ENCODE measurements at places on chromosomes 11 and 22.

GRCh38 chr11:80330264-80330663 is 889.4 kb upstream of the TENM4 start:
- no peaks in the 10 kb centered on the region for H3K36me3 ChIP-seq
- H3K4me3 ChIP-seq, result no peak overlapping the region
- no peaks in the 10 kb centered on the region for H3K4me1 ChIP-seq
- no peak for DNase-seq
- no peak overlapping the region for H3K27ac ChIP-seq
- H3K27me3 ChIP-seq, result no peaks in the 10 kb centered on the region

DNA sequence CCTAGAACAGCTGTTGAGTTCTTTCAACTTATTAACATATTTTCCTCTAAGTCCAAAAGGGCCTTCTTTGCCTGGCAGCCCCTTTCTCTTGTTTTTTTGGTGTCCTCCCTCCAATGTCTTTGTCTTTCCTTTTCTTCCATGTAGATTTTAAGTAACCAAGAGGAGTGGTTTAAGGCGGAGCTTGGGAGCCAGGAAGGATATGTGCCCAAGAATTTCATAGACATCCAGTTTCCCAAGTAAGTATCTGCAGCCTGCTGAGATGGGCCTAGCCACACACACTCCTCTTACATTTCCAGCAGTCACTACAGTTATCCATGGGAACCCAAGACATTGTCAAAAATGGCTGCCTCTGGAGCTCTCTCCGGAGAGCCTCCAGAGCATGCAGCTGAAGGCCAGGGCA is 4.5 kb upstream of the TMA7B start:
- peaks cover 68% of the 10 kb centered on the region for H3K36me3 ChIP-seq
- no peak overlapping the region for H3K27ac ChIP-seq
- H3K27me3 ChIP-seq, result no peaks in the 10 kb centered on the region
- no peak overlapping the region for H3K4me3 ChIP-seq
- no peak for DNase-seq

DNA sequence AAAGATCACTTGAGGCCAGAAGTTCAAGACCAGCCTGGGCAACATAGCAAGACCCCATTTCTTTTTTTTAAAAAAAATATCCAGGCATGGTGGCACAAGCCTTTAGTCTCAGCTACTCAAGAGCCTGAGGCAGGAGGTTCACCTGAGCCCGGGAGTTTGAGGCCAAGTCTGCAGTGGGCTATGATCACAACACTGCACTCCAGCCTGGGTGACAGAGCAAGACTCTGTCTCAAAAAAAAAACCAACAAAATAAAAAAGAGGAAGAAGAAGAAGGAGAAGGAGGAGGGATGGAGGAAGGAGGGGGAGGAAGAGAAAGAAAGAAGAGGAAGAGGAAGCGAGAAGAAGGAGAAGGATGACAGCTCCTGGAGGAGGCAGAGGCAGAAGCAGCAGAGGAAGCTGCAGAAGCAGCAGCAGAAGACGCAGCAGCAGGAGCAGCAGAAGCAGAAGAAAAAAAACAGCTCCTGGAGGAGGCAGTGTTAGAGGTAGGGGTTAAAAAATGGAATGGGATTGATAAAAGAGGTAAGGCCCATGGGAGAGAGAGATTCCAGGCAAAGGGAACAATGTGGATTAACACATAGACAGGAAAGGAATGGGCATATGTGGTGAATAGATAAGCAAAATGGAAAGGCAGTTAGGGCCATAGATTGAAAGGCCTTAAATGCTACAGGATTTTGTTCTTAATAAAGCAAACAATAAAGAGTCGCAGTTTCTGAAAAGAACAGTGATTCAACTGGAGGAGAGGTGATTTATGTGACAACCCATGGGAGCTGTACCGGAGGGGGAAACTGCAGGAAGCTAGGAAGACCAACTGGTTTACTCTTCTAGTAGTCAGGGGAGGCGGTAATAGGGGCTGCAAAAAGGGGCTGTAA is 10.9 kb downstream of the PRCP start:
- H3K4me1 ChIP-seq, result no peaks in the 10 kb centered on the region
- H3K27ac ChIP-seq, result no peak overlapping the region
- DNase-seq, result no peak
- no peaks in the 10 kb centered on the region for H3K36me3 ChIP-seq
- no peaks in the 10 kb centered on the region for H3K27me3 ChIP-seq
- no peak overlapping the region for H3K4me3 ChIP-seq

GRCh38 chr22:21054046-21054713 is 8.4 kb downstream of the LRRC74B start:
- H3K36me3 ChIP-seq, result no peaks in the 10 kb centered on the region
- H3K27me3 ChIP-seq, result no peaks in the 10 kb centered on the region
- no peak overlapping the region for H3K4me3 ChIP-seq
- H3K4me1 ChIP-seq, result peaks cover 20% of the 10 kb centered on the region
- no peak for DNase-seq

DNA sequence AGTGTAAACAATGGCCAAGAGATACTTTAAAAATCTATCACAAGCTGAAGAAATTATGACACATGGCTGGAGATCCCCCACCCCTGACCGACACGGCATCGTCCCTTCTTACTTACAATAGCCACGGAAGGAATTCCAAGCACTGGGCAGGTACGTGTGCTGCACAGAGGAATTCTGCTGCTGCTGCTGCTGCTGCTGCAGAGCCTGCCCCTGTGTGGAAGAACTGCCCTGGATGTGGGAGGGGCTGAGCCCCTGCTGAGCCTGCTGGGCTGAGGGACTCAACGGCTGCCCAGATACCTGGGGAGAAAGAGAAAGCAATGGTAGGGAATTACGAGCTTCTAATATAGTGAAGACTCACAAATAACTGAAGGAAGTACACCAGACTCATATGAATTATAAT is 15.0 kb upstream of the NFRKB start:
- no peak overlapping the region for H3K27ac ChIP-seq
- no peak for DNase-seq
- H3K4me3 ChIP-seq, result no peak overlapping the region
- H3K4me1 ChIP-seq, result no peaks in the 10 kb centered on the region
- peaks cover 19% of the 10 kb centered on the region for H3K36me3 ChIP-seq
- H3K27me3 ChIP-seq, result no peaks in the 10 kb centered on the region

- no peak overlapping the region for H3K4me3 ChIP-seq
- no peak for DNase-seq
- no peak overlapping the region for H3K27ac ChIP-seq
- no peaks in the 10 kb centered on the region for H3K27me3 ChIP-seq
- H3K36me3 ChIP-seq, result no peaks in the 10 kb centered on the region
Measured at GRCh38 chr11:132115454-132115853, 745.0 kb downstream of the NTM start.

GRCh38 chr11:120337355-120338106 is 1.3 kb downstream of the ARHGEF12 start:
- no peaks in the 10 kb centered on the region for H3K36me3 ChIP-seq
- peaks cover 25% of the 10 kb centered on the region for H3K4me1 ChIP-seq
- peak overlapping the region; percentile 78 for H3K4me3 ChIP-seq
- DNase-seq, result no peak
- peak overlapping the region; percentile 64 for H3K27ac ChIP-seq
- H3K27me3 ChIP-seq, result peaks cover 29% of the 10 kb centered on the region

DNA sequence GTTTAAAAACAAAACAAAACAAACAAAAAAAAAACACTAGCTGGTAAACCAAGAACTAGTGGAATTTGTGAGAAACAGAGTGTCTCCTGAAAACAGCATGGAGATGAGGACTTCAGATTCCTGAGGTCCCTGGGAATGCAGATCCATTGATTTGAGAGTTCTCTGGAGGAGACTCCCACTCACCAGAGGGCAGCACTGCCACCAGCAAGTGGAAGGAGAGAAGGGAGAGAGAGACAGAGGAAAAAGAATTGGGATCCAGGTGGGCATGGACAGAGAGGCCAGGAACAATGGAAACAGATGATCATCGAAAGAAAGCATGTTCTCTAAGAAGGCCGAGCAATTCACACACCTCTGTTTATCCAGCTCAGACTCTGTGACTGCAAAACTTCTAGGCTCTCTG is 31.8 kb downstream of the ETS1 start:
- H3K36me3 ChIP-seq, result no peaks in the 10 kb centered on the region
- peaks cover 31% of the 10 kb centered on the region for H3K4me1 ChIP-seq
- no peak overlapping the region for H3K4me3 ChIP-seq
- H3K27ac ChIP-seq, result no peak overlapping the region
- no peaks in the 10 kb centered on the region for H3K27me3 ChIP-seq

DNA sequence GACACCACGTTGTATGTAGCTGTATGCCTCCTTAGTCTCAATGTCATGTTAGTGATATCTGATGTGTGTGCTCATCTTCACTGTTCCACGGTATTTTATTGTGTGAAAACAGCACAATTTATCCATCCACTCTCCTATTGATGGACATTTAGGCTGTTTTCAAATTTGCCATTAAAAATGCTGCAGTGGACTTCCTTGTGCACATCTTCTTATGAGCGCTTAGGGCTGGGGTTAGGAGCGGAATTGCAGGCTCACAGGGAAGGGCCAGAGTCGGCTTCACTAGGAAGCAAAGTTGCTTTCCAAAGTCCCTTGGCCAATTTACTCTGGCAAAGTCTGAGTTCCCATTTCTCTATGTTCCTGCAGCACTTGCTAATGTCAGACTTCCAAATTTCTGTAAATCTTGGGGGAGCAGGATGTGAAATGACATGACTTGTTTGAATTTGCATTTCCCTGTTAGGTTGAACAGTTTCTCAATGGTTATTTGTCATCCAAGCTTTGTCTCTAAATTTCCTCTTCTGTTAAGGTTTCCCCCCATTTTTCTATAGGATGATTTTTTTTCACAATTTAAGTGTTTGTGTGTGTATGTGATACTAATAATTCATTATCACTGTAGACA is 75.4 kb downstream of the MYEOV start:
- H3K27ac ChIP-seq, result no peak overlapping the region
- H3K36me3 ChIP-seq, result no peaks in the 10 kb centered on the region
- no peaks in the 10 kb centered on the region for H3K4me1 ChIP-seq
- H3K27me3 ChIP-seq, result no peaks in the 10 kb centered on the region

DNA sequence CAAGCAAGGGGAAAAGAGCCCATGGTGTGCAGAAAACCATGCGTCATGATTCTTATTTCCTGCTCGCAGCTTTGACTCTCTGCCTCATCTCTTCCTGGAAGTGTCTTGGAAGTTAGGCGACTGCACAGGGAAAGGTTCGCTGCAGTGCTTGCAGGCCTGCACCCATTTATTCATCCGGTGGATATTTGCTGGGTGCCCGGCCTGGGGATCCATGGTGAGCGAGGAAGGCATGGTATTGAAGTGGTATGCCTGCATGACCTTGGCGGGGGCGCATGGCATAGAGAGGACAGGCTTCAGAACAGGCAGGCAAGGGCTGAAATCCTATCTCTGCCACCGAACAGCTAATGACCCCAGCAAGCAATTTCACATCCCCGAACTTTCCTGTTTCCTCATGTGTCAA is 40.6 kb downstream of the FAM83F start:
- H3K4me1 ChIP-seq, result no peaks in the 10 kb centered on the region
- no peaks in the 10 kb centered on the region for H3K36me3 ChIP-seq
- no peak overlapping the region for H3K4me3 ChIP-seq
- H3K27me3 ChIP-seq, result peaks cover 5% of the 10 kb centered on the region

- no peak for DNase-seq
- H3K27me3 ChIP-seq, result no peaks in the 10 kb centered on the region
- H3K36me3 ChIP-seq, result no peaks in the 10 kb centered on the region
- no peak overlapping the region for H3K27ac ChIP-seq
- no peak overlapping the region for H3K4me3 ChIP-seq
Measured at GRCh38 chr11:120228794-120229384, 11.1 kb upstream of the POU2F3 start.

DNA sequence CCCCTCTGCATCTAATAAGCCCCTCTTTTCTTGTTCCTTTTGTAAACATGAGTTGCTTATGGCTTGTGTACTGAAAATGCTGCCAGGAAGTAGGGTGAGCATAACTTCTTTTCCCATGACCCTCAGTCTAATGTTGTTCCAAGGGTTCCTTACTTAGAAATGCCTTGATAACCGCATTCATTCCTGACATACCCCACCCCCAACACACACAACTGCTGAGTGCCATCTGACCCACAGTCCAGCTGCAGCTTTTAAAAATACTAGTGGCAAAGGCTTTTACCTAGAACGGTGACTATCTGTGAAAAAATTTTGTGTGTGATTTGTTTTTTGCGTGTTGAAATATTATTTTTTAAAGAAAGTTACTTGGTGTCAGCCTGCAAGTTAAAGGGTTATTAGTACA is 52.6 kb downstream of the ARHGAP42 start:
- no peak overlapping the region for H3K4me3 ChIP-seq
- no peaks in the 10 kb centered on the region for H3K4me1 ChIP-seq
- no peaks in the 10 kb centered on the region for H3K27me3 ChIP-seq
- DNase-seq, result no peak

DNA sequence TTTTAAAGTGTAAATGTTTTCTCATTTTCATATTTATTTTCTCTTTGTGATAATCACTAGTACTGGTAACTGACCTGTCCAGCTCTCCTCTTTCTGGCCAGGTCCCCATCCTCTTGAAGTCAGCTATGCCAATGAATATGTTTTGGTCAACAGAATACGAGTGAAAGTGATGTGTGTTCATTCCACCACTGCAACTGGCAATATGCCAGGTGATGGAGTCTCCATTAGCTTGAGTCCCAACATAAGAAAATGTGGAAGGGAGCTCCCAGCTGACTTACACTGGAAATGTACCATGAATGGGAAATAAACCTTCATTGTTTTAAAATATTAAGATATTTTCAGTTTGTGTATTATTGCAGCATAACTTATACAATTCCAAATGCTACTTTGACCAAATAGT is 75.8 kb downstream of the CCDC34 start:
- H3K27ac ChIP-seq, result no peak overlapping the region
- no peaks in the 10 kb centered on the region for H3K36me3 ChIP-seq
- H3K27me3 ChIP-seq, result no peaks in the 10 kb centered on the region
- H3K4me1 ChIP-seq, result no peaks in the 10 kb centered on the region

GRCh38 chr11:100870138-100870537 is 183.1 kb downstream of the ARHGAP42 start:
- H3K27ac ChIP-seq, result no peak overlapping the region
- DNase-seq, result no peak
- H3K4me1 ChIP-seq, result no peaks in the 10 kb centered on the region
- no peaks in the 10 kb centered on the region for H3K27me3 ChIP-seq
- no peaks in the 10 kb centered on the region for H3K36me3 ChIP-seq
